ENCODE measurements at places on chromosomes 12 and 14. TPM values are rescaled to one million over a fixed set of nuclear protein-coding genes. Genes with fewer than 3 reads are reported as not detected.

Gene IFNG-AS1
- total RNA-seq: not detected

Gene PIK3C2G
- total RNA-seq: not detected

DNA sequence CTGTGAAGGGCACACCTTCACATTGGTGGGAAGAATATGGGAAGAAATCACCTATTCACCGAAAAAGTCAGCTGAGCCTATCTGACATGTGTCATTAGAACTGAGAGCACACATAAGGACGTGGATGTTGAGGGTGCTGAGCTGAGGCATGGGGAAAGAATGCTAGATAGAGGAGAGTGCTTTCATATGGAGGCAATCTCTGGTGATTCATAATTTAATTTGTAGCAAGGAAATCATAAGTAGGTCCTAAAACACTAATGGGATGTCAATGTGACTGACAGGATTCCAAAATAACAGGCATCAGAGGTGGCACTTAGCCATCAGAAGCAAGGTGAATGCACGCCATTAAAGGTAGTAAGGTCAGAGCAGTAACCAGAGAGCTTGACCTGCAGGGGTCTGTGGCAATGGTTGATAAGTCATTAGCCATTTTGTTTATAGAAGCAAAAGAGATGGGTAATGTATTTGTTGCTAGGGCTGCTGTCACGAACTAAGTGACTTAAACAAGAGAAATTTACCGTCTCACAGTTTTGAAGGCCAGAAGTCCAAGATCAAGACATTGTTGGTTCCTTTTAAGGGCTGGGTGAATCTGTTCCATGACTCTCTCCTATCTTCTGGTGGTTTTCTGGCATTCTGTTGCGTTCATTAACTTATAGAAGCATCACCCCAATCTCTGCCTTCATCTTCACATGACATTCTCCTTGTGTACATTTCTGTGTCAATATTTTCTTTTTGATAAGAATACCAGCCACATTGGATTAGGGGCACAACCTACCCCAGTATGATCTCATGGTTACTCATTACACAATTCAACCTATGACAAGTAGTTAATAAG, 69.3 kb downstream of the ANKS1B start:
- peak; percentile 9 for DNase-seq

DNA sequence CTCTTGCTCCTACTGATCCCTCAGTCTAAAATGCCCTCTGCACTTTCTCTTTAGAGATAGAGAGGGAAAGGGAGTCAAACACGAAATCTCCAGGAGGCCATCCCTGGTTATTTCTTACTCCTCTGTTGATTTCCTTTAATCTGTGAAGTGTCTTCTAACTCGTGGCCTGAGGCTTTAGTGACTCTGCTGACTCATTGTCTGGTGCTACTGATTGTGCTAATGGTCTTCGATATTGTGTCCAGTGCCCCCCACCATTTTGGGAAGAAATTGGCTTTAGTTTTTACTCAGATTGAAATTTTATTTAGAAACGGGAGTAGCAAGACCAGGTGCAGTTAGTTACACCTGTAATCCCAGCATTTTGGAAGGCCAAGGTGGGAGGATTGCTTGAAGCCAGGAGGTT, 839 bp downstream of the CLEC9A start:
- peak; percentile 46 for DNase-seq

Gene PPP1R36
- 3.5 TPM for total RNA-seq

DNA sequence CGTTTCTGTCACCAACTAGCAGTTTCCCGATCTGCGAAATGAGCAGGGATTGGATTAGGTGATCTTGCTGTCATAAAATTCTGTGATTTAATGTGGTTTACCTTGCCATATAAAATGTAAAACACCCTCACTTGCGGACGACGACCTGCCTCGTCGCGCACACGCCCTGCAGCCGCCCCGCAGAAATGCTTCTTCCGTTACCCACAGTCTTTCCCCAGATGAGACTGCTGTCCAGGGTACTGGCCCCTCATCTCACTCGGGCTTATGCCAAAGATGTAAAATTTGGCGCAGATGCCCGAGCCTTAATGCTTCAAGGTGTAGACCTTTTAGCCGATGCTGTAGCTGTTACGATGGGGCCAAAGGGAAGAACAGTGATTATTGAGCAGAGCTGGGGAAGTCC, 17.7 kb upstream of the FOXJ2 start:
- DNase-seq: no peak

Data from fibroblast of villous mesenchyme (primary cell).